ENCODE measurements at places on chromosomes 3 and 15.
A peak's percentile ranks its signal among the peaks of the same experiment; 100 is the strongest.

- no peak for DNase-seq
These were observed 19.8 kb downstream of the MORC1 start for GRCh38 chr3:109098079-109098644.

GRCh38 chr3:149460117-149460516, 14.4 kb upstream of the TM4SF4 start:
- no peak for DNase-seq

DNA sequence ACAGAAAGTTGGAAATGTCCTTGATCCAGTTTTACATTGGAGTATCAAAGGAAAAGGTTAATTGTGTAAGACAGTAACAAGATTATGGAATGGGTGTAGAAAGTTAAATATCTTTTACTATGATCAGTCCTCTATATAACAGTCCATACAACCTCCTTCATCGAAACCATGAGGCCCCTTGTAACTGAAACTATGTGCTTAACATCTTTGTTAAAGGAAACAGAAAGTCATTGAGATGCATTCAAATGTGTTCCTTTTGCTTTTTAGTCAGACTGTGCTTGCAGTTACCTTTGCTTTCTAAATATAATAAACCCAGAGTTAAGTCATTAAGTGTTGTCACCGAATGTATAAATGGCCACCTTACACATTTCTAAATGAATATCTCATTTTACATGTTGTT, 1298.5 kb downstream of the ROBO2 start:
- no peak for DNase-seq

DNA sequence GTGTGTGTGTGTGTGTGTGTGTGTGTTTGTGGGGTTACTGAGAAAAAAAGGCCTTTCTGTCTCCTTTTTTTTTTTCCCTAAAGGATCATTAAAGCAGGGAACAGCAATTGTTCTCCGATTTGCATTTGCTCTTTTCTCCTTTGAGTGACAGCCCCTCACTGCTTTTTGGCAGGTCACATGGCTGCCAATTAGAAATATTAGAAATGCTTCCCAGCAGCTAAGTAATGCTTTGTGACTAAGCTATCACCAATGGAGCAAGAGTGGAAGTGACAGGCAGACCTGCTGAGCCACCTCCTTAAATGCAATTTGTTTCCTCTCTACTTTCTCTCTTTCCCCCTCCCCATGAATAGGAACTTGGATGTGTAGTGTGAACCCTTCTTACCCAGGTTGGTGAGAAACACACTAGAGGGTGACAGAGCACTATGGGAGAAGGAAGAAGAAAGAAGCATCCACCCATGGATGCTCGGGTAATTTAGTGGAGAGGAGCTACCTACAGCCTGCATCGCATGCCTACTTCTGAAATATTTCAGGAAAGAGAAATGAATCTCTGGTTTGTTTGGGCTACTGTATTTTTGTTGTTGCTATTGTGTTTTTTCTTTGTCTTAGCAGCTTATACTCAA, 165.2 kb upstream of the PDZRN3 start:
- DNase-seq, result peak; percentile 13

DNA sequence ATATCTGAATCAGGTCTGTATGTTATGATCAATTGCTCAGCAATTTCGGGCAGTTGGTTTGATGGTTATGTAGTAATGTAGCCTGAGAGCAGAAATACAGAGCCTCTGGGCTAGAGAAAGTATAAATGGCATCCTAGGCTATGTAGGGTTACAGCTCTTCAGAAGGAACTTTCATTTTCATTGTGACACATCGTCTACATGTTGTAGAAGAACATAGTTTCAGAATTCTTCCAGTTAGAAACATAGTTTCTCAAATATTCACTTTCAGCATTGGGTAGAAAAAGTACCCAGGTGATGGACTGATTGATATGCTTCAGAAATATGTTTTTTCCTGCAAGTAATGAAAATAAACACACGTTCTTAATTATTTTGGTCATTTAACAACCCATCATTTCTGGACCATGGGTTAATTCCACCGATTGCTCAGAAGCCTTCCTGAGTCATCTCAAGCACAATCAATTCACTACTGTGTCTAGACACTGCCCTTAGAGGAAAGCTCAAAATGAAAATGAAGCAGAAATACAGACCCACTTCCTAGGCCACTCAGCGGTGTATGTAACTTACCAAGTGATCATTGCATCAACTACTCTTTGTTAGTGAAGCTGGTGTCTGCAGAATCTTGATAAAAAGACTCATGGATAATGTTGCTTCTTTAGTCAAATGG, 88.8 kb upstream of the TSEN2 start:
- no peak for DNase-seq

GRCh38 chr15:31341071-31341470, 14.4 kb downstream of the KLF13 start:
- DNase-seq, result no peak

Data from astrocyte of the hippocampus (primary cell).